NCI-H2081 (cell line): ENCODE measurements at places on chromosomes 11 and 22.
A peak's percentile ranks its signal among the peaks of the same experiment; 100 is the strongest.

GRCh38 chr11:35158701-35159510 lies 19.9 kb downstream of the CD44 start:
- DNase-seq = no peak

DNA sequence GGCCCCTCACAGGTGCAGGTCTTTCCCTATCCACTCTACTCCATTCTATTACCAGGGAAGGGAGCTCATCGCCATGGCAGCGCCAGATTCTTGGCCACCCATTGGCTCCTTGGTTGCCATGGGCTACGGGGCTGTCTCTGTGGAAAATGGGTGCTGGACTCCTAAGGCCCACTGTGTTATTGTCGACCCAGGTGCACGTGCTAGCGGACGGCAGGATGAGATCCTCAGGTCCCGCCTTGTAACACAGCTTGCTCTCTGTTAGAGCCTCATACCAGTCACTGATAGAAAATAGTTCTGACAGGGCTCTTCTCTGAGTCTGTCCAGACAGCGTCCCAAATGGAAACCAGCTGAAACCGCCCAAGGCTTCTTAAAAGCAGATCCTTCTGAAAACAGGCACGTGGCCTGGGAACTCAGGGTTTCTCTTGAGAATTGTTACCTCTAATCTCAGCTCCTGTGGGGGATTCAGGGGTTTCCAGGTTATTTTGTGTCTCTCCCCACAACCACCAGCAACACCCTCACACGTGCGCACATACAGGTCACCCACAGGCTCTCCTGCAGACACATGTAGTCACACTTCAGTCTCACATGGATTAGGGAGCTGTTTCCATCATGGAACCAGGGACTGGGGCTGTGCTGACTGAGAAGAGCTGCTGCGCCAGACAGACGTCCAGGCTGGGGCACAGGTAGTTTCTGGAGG lies 1.5 kb downstream of the TUB start:
- peak; percentile 35 for DNase-seq

- DNase-seq = no peak
Measured at GRCh38 chr11:102653744-102654291, 28.7 kb upstream of the MMP20 start.

DNA sequence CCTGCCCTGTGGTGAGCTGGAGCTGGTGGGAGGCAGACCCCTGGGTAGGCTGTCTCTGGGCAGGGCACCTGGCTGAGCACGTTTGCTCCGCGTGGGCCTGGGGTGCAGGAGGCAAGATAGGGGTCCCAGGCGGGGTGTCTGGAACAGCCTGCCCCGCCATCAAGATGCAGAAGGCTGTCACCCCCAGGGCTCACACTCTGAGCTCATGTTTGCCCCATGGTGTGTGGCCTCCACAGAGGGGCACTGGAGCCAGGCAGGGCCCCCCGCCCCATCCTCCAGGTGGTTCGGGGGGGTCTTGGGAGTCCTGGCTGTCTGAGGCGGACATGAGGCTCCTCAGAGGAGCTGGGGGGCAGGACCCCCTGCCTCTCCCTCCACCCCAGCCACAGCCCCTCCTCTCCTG lies 28.9 kb upstream of the CARS1 start:
- DNase-seq = no peak

DNA sequence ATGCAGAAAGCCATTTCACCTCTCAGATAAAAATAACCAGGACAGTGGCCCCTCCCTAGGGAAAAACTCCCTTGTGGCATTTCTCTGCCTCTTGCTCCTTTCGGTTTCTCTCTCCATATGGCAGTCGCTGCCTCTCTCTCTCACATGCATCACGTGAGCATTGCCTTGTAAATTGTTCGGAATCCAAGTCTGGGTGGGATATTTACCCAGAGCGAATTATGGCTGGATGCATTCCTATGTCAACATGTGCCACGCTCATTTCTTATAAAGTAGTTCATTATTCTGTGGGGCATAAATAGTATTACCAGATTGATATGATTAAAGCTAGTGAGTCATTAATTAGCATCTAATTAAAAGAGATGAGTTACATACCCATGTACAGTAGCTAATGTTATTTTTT lies 392.9 kb downstream of the INSC start:
- no peak for DNase-seq

- no peak for DNase-seq
Measured at GRCh38 chr11:17793642-17794170, 59.1 kb downstream of the KCNC1 start.

GRCh38 chr11:94877443-94878200 lies 95.7 kb downstream of the CWC15 start:
- DNase-seq = no peak

DNA sequence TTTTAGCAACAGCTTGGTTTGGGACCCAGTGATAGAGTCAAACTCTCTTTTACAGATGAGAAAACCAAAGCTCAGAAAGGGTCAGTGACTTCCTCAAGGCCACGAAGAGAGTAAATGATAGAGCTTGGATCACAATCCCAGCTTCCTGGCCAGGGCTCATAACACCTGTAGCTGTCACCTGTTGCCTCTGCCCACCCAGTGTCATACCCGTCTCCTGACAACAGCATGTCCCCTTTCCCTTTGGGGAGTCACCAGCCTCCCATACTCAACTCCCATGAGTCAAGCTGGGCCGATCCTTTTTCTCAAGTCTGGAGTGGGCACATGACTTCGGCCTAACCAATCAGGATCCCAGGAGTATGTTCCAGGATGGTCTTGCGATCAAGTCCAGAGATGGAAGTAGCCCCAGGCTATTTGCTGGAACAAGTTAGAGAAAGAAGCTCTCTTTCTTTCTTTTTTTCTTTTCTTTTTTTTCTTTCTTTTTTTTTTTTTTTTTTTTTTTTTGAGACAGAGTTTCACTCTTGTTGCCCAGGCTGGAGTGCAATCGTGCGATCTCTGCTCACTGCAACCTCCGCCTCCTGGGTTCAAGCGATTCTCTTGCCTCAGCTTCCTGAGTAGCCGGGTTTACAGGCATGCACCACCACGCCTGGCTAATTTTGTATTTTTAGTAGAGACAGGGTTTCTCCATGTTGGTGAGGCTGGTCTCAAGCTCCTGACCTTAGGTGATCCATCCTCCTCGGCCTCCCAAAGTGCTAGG lies 27.8 kb upstream of the MYH9 start:
- DNase-seq = no peak

GRCh38 chr11:15816260-15816871 lies 540.0 kb downstream of the SOX6 start:
- DNase-seq = no peak
